Left lung (tissue), 14 donors: ENCODE measurements at places on chromosomes 2 and 18. TPM values are rescaled to one million over a fixed set of nuclear protein-coding genes. Genes with fewer than 3 reads are reported as not detected.

The GMCL1 gene
- polyA plus RNA-seq, result 26.6 TPM

The GAREM1 gene
- 20.2 TPM for polyA plus RNA-seq

The ATP6V1C2 gene
- polyA plus RNA-seq, result 3.4 TPM

The CCDC141 gene
- polyA plus RNA-seq, result 2.2 TPM
